Psoas muscle (tissue), 8 donors: ENCODE measurements at places on chromosomes 2 and 18. TPM values are rescaled to one million over a fixed set of nuclear protein-coding genes. Genes with fewer than 3 reads are reported as not detected.

GRCh38 chr2:184769023-184769422, 170.7 kb downstream of the ZNF804A start:
- H3K27me3 ChIP-seq: no peaks in the 10 kb centered on the region
- H3K4me3 ChIP-seq: no peak overlapping the region
- H3K4me1 ChIP-seq: no peaks in the 10 kb centered on the region
- no peak for DNase-seq
- H3K27ac ChIP-seq: no peak overlapping the region

The NRP2 gene
- 6.9 TPM for total RNA-seq

The KCNG3 gene
- not detected for total RNA-seq

- no peak overlapping the region for H3K27ac ChIP-seq
- H3K4me1 ChIP-seq: no peaks in the 10 kb centered on the region
- DNase-seq: no peak
- H3K4me3 ChIP-seq: no peak overlapping the region
- H3K27me3 ChIP-seq: peaks cover 6% of the 10 kb centered on the region
Measured at GRCh38 chr2:104889960-104890684, 36.2 kb downstream of the POU3F3 start.

The MARCO gene
- 1.7 TPM for total RNA-seq

The ALPG gene
- not detected for total RNA-seq

The MALL gene
- 10.0 TPM for total RNA-seq

- H3K36me3 ChIP-seq: no peaks in the 10 kb centered on the region
- no peak overlapping the region for H3K27ac ChIP-seq
- no peak overlapping the region for H3K4me3 ChIP-seq
- DNase-seq: no peak
Measured at GRCh38 chr18:65990944-65991708, 240.3 kb downstream of the CDH7 start.

DNA sequence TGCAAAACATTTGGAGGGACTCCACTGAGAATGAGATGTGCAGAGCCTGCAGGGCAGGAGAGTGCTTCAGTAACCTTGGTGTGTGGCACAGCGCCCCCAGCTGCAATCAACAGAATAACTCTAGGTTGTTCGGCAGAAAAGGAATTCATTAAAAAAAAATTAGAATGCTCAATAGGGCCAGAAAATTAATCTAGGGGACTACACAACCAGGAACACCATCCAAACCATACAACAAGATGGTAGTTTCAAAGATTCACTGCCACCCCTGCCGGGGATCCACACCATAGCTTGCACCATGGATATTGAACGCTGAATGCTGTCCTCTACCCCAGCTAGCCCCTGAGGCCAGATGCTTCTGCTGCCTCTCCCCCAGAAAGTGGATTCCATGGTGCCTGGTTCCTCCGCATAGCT, 50.1 kb downstream of the THUMPD2 start:
- H3K4me3 ChIP-seq: no peak overlapping the region
- H3K36me3 ChIP-seq: no peaks in the 10 kb centered on the region
- peaks cover 21% of the 10 kb centered on the region for H3K4me1 ChIP-seq

- DNase-seq: no peak
- H3K27me3 ChIP-seq: no peaks in the 10 kb centered on the region
- no peaks in the 10 kb centered on the region for H3K4me1 ChIP-seq
- H3K27ac ChIP-seq: no peak overlapping the region
- H3K4me3 ChIP-seq: no peak overlapping the region
Measured at GRCh38 chr2:143226714-143227541, 97.7 kb downstream of the ARHGAP15 start.

GRCh38 chr2:212050871-212051270, 487.7 kb downstream of the ERBB4 start:
- H3K4me3 ChIP-seq: no peak overlapping the region
- H3K27ac ChIP-seq: no peak overlapping the region
- H3K27me3 ChIP-seq: no peaks in the 10 kb centered on the region
- no peak for DNase-seq
- no peaks in the 10 kb centered on the region for H3K36me3 ChIP-seq

The UPP2 gene
- not detected for total RNA-seq

DNA sequence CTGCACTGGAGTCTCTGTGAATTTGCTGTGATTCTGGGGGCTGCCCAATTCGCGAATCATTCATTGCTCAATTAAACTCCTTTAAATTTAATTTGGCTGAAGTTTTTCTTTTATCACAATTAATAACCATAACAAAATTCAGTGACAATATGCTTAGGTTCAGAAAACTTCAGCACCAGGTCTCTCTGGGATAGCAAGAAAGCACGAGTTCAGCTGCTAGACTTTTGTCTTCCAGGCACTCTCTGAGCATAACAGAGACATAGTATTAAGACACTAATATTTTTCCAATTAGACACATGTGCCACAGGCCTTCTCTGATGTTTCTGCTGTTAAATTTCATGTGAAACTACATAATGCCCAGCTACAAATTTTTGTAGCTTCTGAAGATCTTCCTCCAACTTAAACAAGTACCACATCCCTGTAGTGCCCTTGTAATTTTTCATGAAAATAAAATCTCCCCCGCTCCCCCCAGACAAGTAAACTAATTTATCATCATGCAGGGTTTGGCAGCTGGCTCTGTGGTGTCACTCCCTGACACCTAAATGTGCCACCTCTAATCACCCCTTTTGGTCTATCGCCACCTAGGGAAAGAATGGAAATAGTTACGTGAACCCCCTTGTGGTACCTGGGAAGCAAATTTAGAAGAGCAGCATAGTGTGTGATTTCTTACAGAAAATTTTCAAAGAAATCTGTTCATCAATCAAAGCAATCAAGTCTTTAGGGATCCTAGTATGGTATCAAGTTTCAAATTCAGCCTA, 94.1 kb downstream of the CSRNP3 start:
- no peaks in the 10 kb centered on the region for H3K36me3 ChIP-seq
- no peak overlapping the region for H3K4me3 ChIP-seq
- H3K27ac ChIP-seq: no peak overlapping the region
- no peak for DNase-seq
- no peaks in the 10 kb centered on the region for H3K27me3 ChIP-seq

DNA sequence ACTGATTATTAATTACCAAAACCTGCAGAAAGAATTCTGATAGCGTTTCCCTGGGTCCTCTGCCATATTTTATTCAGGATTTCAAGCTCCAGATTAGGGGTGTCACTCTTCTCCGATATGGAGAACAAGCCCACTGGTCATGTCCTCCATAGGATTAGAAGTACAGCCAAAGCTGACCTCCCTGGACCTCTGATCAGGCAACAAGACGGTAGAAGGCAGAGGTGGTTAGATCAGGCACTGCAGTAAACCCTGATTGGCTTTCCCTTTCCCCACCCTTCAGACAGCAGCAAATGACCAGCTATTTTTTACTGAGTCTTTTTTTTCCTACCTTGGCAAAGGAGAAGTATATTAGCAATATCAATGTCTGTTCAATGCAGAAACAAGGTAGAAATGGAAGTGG, 37.7 kb downstream of the SPC25 start:
- H3K27ac ChIP-seq: no peak overlapping the region
- no peaks in the 10 kb centered on the region for H3K27me3 ChIP-seq
- no peak overlapping the region for H3K4me3 ChIP-seq
- H3K36me3 ChIP-seq: no peaks in the 10 kb centered on the region

DNA sequence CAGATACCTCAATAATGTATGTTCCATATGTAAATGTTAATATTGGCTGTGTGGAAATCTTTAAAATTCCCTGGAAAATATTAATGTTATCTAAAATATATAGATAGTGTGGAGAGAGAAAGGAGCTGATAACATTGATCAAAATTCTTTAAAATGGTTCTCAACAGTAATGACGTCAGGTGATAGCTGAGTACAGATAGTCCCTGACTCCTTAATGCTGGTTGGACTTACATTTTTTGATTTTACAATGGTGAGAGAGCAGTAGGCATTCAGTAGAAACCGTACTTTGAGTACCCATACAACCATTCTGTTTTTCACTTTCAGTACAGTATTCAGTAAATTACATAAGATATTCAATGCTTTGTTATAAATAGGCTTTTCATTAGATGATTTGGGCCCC, 146.6 kb downstream of the GALNT3 start:
- no peak overlapping the region for H3K27ac ChIP-seq
- H3K4me3 ChIP-seq: no peak overlapping the region
- no peaks in the 10 kb centered on the region for H3K36me3 ChIP-seq
- no peak for DNase-seq
